ENCODE measurements at places on chromosomes 3 and 15.

GRCh38 chr3:8733332-8734094 is at the start of gene CAV3:
CAV3 (plus strand) TSS chr3:8733802; CDS start chr3:8733877, 75 bp downstream.
- no peak for DNase-seq

DNA sequence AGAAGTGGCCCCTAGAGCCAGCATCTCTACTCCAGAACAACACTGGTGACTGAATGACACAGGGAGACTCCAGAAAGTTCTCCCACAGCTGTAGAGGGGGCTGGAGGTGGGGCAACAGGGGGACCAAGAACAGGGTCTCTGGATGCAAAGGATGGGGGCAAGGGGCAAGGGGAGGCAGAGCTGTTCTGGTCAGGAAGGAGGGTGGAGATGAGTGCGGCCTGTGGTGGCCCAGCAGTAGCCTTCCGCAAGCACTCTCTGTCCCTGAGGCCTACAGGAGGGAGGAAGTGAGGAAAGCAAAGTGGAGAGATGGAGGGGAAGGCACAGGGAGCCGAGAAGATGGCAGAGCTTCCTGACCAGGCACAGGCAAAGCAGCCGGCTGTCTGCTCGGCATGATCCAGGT is 56.5 kb downstream of the HOMER2 start:
- no peak for DNase-seq

DNA sequence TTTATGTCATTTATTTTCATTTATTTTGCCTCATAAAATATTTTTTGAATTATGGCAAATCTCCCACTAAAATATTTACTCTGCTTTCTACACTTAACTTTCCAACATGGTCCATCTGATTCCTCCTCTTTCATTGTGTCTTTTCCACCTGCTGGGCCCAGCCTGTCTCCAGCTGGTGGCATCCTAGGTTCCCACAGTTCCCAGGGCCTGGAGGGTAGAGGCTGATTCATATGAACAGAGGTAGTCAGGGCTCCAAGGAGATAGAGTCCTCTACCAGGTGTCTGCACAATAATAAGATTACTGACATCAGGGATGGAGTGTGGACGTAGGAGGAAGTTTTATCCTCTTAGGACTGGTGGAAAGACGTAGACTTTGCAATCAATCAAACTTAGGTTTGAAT is 14.3 kb downstream of the ZBTB38 start:
- no peak for DNase-seq

GRCh38 chr3:34066328-34066727 is 267.9 kb downstream of the PDCD6IP start:
- DNase-seq = no peak

- DNase-seq = no peak
These were observed 26.2 kb downstream of the RARB start for GRCh38 chr3:25454005-25454927.

GRCh38 chr3:30752970-30753369 is 141.5 kb downstream of the GADL1 start:
- DNase-seq = no peak

- DNase-seq = no peak
These were observed 32.9 kb upstream of the CRTC3 start for GRCh38 chr15:90496791-90497190.

DNA sequence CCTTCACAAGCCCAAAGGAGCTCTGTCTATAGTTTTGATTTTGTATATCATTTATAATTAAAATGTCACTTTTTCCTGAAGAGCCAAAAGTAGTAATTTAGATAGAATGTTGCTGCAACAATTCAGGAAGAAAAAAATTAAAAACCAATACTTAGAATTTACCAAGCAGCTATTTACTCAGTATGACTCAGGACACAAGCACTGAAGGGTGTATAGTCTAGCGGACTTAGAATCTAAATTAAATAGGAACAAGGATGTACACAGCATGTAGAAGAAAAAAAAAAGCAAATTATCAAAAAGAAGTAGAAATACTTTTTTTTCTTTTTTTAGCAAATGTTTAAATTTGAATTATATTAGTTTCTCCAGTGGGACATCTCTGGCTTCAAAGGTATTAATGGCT is 31.6 kb downstream of the PGBD4 start:
- DNase-seq = no peak

- no peak for DNase-seq
These were observed 34.9 kb upstream of the GABRB3 start for GRCh38 chr15:26807517-26808427.

DNA sequence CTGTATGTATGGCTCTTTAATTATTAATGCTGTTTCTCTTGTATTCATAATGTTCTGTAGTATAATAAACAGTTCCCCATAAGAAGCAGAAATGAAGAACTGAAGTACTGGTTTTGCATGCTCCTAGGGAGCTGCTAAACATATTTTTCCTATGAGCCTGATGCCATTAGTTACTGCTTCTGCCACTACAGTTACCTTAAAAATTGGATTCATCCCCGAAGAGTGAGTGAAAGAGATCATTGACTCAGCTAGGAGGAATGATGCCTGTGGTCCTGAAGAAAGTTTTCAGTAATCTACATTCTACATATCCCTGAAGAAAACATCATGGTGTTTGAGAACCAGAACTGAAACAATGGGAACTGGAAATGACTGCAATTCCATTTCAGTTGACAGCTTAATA is 37.1 kb upstream of the ST3GAL6 start:
- DNase-seq = no peak

DNA sequence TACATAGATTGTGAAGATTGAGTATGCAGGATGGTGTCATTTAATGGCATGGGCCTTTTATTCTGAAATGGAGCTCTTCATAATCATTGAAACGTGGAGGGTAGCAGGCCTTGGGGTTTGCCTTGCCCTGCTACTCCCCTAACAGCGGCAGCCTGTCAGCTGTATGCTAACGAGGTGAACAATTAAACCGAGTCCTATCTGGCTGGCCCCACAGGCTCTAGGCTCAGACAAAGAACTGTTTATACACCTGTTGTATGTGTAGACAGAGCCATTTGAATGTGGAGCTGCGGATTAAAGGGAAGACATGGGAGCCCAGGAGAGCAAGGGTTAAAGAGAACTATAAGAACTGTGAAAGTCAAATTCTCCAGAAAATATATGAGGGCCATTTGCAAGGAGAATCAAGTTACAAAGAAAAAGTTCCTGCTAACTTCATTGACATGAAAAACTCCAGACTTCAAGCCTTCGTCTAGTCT is 116.7 kb upstream of the CGNL1 start:
- DNase-seq = no peak

DNA sequence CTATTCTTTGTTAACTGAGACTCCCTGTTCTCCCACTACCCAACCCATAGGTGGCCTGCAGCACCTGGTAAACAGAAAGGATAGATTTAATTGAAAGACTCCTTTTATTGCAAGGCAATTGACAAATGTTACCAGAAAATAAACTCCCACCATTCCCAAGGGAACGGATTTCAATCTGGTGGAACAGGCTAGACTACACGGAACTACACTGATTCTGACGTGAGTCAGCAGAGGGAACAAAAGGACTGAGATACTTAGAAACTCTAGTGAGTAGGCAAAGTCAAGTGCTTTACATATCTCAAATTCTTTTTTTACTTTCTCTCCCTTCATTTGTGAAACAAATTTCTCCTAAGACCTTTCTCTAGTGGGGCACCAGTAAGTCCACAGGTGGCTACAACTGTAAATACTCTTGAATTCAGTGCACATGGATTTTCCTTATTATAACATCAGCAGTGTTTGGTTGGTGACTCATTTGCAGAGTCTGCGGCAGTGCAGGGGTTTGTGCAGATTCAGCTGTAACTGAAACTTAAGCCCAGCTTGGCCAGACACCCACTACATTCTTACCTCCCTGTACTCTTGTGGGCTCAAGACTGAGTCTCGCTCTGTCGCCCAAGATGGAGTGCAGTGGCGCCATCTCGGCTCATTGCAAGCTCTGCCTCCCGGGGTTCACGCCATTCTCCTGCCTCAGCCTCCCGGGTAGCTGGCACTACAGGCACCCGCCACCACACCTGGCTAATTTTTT is 34.3 kb upstream of the PLSCR2 start:
- peak; percentile 13 for DNase-seq

GRCh38 chr3:86547692-86548091 is 443.3 kb downstream of the VGLL3 start:
- DNase-seq = no peak

GRCh38 chr3:45105855-45106671 is 40.1 kb downstream of the CDCP1 start:
- DNase-seq = peak; percentile 81

- no peak for DNase-seq
These were observed 103.1 kb downstream of the THSD4 start for GRCh38 chr15:71218272-71218805.

DNA sequence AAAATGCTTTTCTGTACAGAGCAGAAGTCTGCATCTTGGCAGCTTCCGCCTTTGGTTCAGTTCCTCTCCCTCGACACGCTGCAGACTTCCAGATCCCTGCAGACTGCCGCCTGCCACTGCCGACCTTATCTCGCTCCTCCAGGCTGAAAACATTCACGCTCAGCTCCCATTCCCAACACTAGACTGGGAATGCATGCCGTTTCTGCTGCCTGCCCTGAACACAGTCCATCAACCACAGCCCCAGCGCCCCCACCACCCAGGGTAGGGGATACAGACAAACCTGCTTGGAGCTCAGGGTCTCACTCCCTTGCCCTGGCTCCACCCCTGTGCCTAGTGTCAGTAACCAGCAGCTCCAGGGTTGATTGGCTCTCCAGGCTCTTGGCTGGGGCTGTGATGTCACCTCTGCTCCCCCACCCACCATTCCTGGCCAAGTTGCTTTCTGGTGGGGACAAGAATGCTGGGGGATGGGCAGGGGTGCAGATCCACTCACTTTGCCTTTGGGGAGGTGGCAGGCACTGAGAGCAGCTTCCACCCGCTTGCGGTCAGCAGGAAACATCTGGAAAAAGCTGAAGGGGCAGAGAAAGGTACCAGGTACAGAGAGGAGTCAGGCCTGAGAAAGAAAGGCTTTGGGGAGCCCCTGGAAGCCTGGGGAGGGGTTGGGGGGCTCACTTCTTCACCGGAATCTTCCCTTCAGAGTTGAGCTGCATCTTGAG is 6.1 kb downstream of the PLCB2 start:
- DNase-seq = no peak

- DNase-seq = no peak
These were observed 150.2 kb upstream of the CBLB start for GRCh38 chr3:106018929-106019550.

- no peak for DNase-seq
These were observed 80.5 kb upstream of the NEO1 start for GRCh38 chr15:72971766-72972165.

GRCh38 chr3:108396336-108396735 is 100.0 kb downstream of the HHLA2 start:
- no peak for DNase-seq

GRCh38 chr3:32525720-32526119 is 23.1 kb upstream of the CMTM6 start:
- no peak for DNase-seq

All from activated CD4-positive, alpha-beta T cell treated with anti-CD3 and anti-CD28 coated beads, Interleukin-2, amount 50 U/mL, for 48 hours (primary cell).